ENCODE measurements at places on chromosomes 5 and 9.

- DNase-seq, result no peak
Observed at GRCh38 chr9:134604834-134605233, 36.8 kb upstream of the COL5A1 start.

GRCh38 chr5:16573401-16573800 lies 43.4 kb downstream of the RETREG1 start:
- no peak for DNase-seq

GRCh38 chr5:36250427-36250826 lies 8.7 kb upstream of the NADK2 start:
- no peak for DNase-seq

DNA sequence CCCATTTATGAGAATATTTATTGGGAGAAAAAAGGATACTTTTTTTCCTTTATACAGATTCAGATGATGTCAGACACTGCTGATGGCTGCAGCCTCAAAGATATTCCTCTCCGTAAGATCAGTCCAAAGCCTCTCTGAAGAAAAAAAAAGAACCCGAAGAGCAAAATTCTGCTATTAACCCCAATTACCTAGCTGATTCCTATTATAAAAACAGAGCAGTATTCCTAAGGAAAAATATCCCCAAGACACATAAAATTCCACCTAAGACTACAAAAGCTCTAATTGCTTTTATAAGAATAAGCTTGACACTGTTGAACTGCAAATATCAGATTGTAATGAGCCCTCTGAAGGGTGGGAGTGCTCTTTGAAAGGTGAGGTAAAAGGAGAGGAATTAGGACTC lies 138.7 kb downstream of the CDH6 start:
- DNase-seq, result no peak

DNA sequence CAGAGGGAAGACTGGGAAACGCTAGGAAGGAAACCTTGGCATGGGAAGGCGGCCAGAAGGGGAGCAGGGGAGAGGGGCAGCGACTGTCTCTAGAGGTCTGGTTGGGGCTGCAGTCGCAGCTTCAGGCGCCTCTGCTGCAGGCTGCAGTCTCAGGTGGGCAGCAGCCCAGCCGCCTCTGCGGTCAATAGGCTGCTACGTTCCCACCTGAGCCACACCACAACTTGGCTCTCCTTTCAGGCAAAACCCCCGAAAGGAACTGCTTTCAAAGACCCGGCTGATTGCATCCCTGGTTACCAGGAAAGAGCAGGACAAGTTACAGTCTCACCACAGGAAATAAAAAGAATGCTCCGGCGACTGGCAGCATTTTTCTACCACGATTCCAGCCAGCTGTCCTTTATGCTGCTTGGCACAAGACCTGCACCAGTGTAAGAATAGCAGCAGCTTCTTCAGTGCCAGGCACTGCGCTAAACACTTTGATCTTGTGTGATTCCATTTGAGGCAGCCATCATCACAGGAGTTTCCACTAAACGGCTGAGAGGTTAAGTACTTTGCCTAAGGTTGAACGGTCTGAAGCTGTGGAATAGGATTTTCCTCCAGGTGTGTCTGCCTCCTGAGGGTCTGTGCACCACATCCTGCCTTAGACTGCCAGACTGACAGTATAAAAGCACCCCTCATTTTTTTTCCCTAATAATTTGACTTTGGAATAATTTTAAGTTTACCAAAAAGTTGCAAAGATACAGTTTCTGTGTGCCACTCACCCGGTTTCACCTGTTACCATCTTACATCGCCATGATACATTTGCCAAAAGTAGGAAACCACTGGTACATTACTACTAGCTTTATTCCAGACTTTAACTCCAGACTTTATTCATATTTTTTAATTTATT lies 7.5 kb downstream of the RPS14 start:
- DNase-seq, result no peak

- DNase-seq, result no peak
Observed at GRCh38 chr5:140033037-140033760, 9.9 kb downstream of the NRG2 start.

- no peak for DNase-seq
Observed at GRCh38 chr5:1251678-1252580, 26.7 kb downstream of the SLC6A18 start.

- DNase-seq, result no peak
Observed at GRCh38 chr5:151068433-151069197, 12.2 kb downstream of the TNIP1 start.

GRCh38 chr5:33160871-33161270 lies 279.9 kb upstream of the TARS1 start:
- DNase-seq, result no peak

DNA sequence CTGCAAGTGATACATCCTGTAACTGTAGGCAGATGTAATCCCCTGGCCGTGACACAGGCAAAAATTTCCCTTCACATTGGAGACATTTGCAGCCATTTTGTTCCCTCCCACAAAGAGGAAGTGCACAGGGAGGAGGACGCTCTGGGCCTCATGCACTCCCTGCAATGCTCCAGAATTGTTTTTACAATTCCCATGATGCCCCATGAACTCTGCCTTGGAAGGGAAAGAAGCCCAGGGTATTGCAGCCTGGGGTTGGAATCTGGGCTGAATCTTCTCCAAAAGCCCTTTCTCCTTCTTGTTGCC lies 491.7 kb downstream of the CCDC171 start:
- DNase-seq, result no peak

GRCh38 chr9:26949637-26950069 lies 2.6 kb upstream of the PLAA start:
- no peak for DNase-seq

DNA sequence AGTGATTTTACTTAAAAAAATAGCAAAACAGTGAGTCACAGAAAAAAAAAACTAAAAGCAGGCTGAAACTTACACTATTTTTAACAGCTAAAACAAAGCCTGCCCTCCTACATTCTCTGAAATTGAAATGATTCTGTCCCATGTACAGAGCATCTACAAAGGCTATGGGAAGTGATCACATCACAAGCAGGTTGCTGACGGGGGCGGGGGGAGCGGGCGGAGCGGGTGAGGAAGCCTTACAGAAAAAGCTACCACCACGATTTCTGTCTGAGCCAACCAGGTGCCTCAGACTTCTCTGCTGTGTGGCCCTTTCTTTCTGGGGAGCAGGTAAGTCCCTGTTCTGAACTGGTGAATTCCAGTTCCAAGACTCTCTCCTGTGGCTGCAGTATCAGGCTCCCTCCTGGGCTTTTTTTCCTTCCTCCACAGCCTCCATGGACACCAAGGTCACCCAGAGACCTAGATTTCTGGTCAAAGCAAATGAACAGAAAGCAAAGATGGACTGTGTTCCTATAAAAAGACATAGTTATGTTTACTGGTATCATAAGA lies 104.9 kb downstream of the ANKRD18B start:
- DNase-seq, result no peak

DNA sequence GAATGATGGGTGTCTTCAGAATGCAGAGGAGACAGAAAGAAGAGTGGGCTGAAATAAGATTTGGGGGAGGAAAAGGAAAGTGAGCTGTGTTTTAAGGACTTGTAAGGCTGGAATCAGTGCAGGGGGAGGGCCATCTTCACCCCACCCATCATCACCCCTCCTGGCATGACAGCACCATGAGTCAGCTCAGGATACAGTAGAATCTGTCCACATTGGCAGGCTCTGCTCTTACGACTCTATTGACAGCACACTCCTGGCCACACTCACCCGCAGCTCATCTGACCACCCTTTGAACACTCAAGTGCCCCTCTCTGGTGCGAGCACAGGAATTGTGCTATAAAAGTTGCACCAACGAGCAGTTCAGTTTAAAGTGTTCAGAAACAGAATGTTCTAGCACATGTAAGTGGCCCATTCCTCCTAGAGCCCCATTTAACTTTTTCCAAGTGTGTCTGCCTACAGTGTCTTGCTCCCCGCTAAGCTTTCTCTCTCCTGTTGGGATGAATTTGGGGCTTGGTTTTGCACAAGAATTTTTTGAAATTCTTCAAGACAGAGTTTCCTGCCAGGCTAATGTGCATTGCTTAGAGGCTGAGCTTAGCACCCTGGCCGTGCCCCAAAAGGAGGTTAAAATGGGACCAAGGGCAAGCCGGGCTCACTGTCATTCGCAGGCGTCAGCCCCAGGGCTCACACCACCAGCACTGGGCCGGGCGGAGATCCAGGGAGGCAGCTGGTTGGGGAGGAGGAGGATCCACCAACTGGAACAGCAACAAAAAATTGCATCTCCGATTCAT lies 12.0 kb downstream of the ADRA1B start:
- no peak for DNase-seq

- DNase-seq, result no peak
Observed at GRCh38 chr9:94692601-94693000, 33.9 kb upstream of the AOPEP start.

DNA sequence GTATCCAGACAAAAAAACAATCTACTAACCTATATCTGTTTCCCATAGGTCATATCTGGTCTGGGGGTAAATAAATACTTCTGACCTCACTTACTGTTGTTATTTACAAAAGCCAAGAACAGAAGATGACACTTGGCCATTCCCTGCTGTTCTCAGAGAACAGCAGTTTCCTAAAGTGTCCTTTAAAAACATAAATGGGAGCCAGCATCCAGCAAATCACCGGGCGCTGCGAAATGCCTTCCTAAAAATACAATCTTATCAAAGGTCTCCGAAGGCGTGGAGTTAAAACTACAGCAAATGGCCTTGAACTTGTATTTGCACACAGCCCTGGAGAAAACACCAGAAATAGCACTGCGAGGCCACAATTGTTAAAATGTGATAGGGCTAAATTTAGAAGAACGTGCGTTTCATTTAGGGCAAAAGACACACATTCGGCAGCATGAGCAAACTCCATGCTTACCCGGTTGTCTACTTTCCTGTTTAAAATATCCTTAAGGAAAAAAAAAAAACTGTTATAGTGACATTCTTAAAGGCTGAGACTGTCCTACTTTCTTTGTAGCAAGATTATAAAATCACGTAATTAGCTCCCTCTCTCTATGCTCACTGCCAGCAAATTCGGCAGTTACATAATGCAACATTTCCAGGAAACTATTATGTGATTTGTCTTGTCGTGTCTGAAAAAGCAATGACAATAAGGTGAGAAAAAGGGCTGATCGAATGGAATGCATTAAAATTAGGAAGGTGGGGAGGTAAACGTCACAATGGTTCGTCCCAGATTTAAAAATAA lies 1.5 kb downstream of the NFIL3 start:
- DNase-seq, result no peak

- DNase-seq, result no peak
Observed at GRCh38 chr5:14408969-14409586, 172.5 kb upstream of the OTULINL start.

DNA sequence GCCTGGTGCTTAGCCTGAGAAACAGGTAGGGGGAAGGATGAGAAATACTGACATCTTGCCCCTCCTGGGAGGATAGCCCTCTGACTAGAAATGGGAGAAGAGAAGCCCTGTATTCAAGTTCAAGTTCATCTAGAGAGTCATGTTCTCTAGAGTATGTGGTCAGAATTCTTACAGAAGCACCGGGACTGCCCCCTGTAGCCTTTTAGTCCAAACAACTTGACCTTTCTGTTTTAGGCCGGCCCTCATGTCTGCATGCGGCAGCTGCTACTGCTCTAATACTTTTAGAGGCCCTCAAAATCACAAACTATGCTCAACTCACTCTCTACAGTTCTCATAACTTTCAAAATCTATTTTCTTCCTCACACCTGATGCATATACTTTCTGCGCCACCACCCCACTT lies 47.7 kb downstream of the PHAX start:
- no peak for DNase-seq

GRCh38 chr5:171261361-171261760 lies 47.7 kb upstream of the TLX3 start:
- DNase-seq, result no peak

- no peak for DNase-seq
Observed at GRCh38 chr9:26142201-26142600, 464.0 kb upstream of the TUSC1 start.

- no peak for DNase-seq
Observed at GRCh38 chr9:114177423-114178064, 22.2 kb downstream of the COL27A1 start.

- peak; percentile 65 for DNase-seq
Observed at GRCh38 chr9:125374443-125375309, 113.0 kb downstream of the GAPVD1 start.

- DNase-seq, result no peak
Observed at GRCh38 chr5:150131978-150132694, 23.5 kb downstream of the PDGFRB start.

GRCh38 chr5:176810081-176810597 lies at the start of gene UNC5A:
UNC5A (plus strand) TSS chr5:176810559; CDS start chr5:176810751, 192 bp downstream.
- peak; percentile 59 for DNase-seq

DNA sequence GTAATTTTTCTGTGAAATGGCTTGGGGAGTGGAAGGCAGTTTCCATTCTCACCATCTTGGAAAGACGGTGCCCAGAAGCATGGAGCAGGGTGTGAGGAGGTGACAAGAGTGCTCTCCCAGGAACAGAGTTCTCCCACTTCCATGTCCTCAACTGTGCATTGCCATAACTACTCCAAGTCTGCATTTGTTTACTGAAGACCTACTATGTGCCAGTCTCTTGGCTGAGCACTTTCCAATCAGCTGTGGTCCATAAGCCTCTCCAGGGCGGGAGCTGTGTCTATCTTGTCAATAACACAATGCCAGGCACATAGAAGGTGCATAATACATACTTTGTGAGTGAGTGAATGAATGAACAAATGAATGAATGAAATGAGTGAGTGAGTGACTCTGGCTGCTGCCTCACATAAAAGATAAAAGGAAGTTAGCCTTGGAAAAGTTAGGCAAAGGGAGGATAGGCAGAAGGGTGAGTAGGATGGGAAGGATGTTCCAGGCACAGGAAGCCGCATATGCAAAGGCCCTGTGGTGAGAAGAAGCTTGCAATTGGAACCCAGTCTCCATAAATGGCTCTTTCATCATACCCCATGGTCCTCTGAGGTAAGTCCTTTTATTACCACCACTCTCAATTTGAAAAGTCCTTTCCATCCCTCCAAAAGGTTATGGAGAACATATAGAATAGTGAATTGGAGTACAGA lies 31.3 kb upstream of the SH3PXD2B start:
- DNase-seq, result no peak

DNA sequence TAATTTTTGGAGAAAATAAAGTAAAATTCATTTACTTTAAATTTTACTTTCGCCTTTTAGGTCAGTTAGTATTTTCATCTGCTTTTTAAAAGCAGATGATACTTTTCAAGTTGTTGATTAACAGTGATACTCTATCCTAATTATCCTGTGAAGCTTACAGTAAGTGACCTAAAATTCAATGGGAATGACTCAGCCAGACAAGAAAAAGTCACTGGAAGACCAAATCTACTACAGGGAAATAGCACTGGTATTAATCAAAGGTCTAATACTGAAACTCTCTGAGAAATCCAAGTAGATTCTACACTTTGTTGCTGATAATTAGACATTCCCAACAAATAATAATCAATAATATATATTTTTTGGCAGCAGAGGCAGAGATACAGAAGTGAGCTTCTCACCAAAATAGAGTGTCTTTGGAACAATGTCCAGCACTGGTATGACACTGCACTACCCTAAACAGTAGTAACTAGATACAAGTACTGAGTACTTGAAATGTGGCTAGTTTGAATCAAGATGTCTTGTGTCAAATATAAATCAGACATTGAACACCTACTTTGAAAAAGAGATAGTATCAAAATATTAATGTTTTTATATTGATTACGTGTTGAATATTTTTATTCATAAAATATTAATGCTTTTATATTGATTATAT lies 22.8 kb upstream of the ELL2 start:
- no peak for DNase-seq

GRCh38 chr5:52798938-52799337 lies 11.2 kb downstream of the ITGA1 start:
- no peak for DNase-seq

GRCh38 chr5:94779684-94780083 lies 161.2 kb downstream of the SLF1 start:
- DNase-seq, result no peak
